ENCODE measurements at places on chromosomes 6 and 20.

DNA sequence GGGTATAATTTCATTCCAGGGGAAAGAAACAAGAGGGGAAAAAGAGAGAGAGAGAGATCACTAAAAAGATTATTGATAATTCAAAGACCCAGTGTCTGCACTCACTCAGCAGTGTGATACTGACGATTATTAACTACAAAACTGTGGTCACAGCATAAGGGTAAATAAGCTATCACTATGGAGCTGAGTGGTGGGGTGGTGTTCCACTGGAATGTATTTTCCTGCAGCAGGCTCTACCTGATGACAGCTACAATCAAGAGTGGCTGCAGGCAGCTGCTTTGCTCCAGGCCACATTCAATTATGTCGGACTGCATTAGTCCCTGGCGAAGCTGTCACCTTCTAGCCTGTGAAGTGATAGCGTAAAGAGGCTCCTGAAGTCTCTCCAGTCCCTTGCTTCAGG is 122.2 kb upstream of the TFAP2D start:
- DNase-seq, result no peak

- DNase-seq, result no peak
Observed at GRCh38 chr20:18839507-18840247, 26.1 kb downstream of the SCP2D1 start.

GRCh38 chr6:137980777-137981176 is 113.7 kb downstream of the TNFAIP3 start:
- DNase-seq, result no peak

DNA sequence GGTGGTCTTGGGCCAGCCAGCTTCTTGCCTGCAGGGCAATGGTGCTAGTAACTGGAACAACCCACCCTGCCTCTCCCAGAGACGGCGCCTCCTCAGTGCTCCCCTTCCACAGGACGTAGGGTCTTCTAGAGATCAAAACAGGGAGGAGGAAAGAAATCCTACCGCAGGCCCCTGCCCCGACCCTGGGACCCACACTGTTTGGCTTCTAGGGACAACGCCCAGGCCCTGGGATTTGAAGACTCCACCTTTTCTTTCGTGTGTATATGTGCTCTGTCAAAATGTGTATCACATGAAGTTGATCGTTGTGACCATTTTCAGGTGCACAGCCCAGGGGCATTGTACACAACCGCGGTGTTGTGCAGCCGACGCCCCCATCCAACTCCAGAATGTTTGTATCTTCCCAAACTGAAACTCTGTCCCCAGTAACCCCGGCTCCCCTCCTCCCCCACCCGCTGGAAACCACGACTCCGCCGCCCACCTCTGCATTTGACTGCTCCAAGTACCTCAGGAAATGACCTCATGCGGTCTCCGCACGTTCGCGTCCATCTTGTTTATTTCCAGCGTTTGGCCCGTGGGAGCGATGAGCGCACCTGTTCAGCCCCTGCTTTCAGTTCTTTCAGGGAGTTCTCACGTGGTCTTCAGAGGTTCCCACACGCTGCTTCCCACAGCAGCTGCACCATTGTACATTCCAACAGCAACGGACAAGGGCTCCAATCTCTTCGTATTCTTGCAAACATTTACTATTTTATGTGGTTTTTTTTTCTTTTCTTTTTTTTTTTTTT is 3.4 kb upstream of the BHLHE23 start:
- no peak for DNase-seq

DNA sequence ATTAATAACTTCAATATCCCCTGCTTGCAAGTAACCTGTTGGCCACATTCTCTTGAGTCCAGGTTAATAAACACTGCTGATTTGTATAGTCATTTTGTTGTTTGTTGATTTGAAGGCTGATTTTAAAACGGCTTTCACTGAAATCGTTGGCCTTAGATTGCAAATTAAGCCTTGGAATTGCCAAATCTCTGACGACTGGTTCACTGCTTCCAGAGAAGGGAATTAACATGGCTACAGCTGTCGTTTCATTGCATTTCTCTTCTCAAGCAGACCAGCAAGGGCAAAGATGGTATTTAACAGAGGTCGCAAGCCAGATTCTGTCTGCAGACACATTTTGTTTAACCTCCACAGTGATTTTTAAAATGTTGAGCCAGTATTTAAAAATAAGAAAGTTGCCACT is 470.9 kb downstream of the TFAP2A start:
- no peak for DNase-seq

GRCh38 chr20:50563133-50563944 is 53.2 kb downstream of the PTPN1 start:
- DNase-seq, result no peak

DNA sequence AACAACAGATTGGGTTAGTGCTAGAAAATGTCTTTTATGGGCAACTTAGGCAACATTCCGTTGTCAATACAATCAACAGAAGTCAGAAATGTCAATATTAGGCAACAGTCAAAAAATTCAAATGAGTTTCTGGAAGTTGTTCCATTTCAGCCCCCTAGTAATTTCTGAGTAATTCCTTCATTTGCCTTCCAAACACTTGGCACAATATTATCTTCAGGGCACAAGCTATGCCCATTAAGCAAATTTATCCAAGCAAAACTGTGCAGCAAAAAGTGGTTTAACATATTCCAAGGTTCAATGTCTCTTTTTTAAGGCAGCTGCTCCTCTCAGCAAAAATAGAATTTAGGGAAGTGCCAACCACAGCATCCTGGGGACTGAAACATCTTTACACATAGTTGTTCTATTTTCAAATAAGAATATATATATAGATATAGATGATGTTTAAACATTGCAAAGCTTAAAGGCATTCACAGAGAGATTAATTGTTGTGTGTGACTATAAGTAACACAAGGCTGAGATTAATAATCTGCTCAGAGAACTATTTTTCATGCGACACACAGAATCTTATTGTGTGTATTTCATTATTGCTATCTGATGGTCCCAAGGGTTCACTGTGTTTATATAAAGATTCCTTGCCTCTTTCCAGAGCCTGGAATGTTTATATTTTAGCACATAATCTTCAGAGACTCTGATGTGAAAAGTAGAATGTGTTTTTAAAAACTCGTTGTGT is 75.2 kb upstream of the ADTRP start:
- no peak for DNase-seq

DNA sequence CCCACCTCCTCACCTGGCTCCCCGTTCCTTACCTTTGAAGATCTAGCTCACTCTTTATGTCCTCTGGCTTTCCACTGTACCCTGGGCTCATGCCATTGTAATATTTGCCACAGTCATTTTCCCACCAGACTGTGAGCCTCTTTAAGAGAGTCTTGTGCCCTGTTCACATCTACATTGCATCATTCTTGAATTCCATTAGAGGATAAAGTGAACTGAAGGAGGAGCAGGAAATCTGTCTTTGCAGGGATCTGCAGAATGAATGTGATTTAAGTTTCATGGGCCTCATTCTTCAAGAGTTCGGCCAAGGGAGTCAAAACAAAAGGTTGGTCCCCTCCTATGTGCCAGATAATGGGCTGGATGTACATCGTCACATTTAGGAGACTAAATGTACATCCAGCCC is 272.6 kb upstream of the CITED2 start:
- no peak for DNase-seq

GRCh38 chr6:33297406-33297955 is 1.3 kb downstream of the RGL2 start:
- DNase-seq, result no peak

- DNase-seq, result no peak
Observed at GRCh38 chr6:24798740-24799540, at the start of gene ARMH2. Gene ARMH2, minus strand, starts transcription at chr6:24798917. Its CDS starts 60 bp downstream, at chr6:24798857.

DNA sequence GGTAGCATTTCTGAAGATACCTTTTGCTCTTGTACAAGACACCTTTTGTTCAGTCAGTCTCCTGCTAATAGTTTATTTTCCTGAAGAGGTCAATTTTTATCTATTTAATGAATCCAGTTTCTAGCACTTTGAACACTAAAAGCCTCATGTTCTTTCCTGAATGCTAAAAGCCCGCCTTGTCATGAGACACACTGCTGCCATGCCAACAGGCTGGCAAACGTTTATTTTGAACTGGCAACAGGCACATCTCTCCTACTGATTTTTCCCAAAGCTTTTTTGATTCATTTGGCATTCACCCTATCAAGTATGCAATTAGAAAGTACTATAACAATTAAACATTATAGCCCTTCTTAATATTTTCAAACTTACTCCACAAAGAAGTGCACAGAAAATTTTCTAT is 421.2 kb upstream of the EYS start:
- DNase-seq, result no peak

- no peak for DNase-seq
Observed at GRCh38 chr20:34213213-34213612, 28.0 kb upstream of the ASIP start.

DNA sequence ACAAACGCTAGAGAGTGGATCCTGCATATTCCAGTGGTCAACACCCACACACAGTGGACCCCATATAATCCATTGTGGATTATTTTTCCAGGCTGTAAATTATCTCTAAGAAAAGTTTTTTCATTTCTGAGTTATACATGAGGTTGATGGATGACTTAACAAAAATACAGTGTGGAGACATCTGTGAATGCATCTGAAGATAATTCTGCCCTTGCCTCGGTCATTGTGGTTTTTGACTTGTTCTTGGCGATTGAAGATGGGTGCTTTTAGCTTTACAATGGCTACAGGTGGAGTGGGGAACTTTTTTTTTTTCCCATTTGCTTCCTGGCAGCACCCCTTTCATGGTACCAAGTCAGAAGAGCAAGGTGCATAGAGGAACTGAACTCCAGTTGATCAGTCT is 242.7 kb downstream of the MYLK4 start:
- DNase-seq, result no peak

DNA sequence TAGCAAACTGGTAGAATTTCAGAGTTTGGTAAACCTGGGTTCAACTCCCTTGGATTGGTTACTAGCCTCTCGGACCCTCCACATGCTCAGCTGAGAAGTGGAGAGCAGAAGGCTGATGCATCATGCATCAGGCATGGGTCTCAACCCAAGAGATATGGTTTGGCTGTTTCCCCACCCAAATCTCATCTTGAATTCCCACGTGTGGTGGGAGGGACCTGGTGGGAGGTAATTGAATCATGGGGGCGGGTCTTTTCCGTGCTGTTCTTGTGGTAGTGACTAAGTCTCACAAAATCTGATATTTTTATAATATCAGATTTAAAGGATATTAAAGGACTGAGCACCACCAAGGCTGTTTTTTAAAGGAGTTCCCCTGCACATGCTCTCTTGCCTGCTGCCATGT is 75.1 kb downstream of the PPP1R3G start:
- no peak for DNase-seq

- DNase-seq, result no peak
Observed at GRCh38 chr6:111469543-111469942, 13.5 kb downstream of the REV3L start.

GRCh38 chr6:170004585-170005210 is 253.3 kb downstream of the ERMARD start:
- DNase-seq, result no peak

- DNase-seq, result no peak
Observed at GRCh38 chr20:46994341-46994740, 99.7 kb downstream of the EYA2 start.

- DNase-seq, result peak; percentile 63
Observed at GRCh38 chr6:33633462-33634158, 12.5 kb downstream of the ITPR3 start.

- DNase-seq, result no peak
Observed at GRCh38 chr6:18388942-18389341, 1.8 kb downstream of the RNF144B start.

DNA sequence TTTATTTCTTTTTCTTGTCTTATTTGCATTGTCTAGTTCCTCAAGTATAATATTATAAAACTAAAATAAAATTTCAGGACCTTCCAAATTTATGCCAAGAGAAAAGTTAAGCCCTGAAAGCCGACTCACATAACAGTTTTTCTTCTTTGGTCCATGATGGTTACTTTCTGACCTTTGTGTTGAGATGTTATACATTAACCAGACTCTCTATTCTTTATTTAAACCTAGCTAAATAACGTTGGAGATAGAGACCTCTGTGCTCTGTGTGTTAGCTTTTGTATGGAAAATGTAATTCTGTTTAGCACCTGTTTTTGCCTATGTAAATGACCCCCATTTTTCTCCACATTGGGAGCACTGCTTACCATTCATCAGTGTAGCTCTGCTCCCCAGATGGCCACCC is 352.4 kb downstream of the CD109 start:
- no peak for DNase-seq

DNA sequence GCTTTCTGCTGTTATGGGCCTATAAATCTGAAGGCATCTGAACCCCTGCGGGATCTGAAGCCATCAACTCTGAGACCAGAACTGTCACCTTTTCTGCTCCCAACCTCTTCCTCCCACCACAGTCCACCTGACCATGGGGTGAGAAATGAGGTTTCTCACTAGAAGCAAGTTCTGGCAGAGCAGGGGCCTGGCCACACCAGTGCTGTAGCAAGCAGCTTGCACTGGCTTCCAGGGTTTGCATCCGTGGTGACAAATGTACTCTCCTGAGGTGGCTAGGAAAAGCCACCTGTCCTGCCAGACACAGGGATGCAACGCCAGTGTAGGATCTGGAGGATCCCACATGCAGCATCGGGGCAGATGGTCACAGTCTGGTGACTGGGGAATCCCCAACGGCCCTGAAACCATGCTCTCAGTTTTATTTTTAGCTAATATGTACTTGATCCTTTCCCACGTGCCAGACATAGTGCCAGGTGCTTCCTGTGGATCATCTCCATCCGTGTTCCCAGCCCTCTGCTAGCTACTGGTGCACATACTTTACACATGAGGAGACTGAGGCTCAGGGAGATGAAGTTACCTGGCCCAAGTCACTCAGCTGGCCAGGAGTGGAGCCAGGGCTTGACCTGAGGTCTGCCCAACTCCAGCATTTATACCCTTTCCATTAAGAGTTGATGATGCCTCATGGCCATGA is 122.1 kb upstream of the SPACA1 start:
- no peak for DNase-seq

- no peak for DNase-seq
Observed at GRCh38 chr6:143159001-143159400, 98.3 kb downstream of the AIG1 start.

- DNase-seq, result no peak
Observed at GRCh38 chr6:13267142-13267651, 61.1 kb downstream of the TBC1D7 start.

DNA sequence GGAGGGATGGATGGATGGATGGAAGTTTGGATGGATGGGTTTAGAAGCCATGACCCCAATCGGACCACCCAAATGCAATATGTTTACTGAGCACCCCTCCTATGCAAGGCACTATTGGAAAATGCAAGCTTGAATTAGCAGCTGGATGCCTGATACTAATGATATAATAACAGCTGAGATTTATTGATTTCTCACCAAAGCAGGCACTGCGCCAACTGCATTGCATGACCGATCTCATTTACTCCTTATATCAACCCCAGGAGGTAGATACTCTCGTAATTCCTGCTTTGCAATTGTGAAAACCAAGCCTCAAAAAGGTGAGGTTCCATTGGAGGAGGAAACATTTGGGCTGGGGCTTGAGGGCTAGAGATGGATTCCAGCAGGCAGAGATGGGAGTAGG is 89.7 kb downstream of the KCNB1 start:
- DNase-seq, result no peak

GRCh38 chr6:83505356-83505755 is 7.0 kb upstream of the PRSS35 start:
- no peak for DNase-seq

GRCh38 chr6:39342692-39343395 is 20.3 kb upstream of the KCNK16 start:
- DNase-seq, result no peak
